Stimulated activated effector memory CD8-positive, alpha-beta T cell treated with anti-CD3 and anti-CD28 coated beads, Interleukin-12 subunit alpha, Interleukin-12 subunit beta, amount 100 ng/mL, for 72 hours (primary cell): ENCODE measurements at places on chromosomes 5 and 9.

- no peak for DNase-seq
These were observed 98.9 kb upstream of the PHYKPL start for GRCh38 chr5:178331491-178331996.

DNA sequence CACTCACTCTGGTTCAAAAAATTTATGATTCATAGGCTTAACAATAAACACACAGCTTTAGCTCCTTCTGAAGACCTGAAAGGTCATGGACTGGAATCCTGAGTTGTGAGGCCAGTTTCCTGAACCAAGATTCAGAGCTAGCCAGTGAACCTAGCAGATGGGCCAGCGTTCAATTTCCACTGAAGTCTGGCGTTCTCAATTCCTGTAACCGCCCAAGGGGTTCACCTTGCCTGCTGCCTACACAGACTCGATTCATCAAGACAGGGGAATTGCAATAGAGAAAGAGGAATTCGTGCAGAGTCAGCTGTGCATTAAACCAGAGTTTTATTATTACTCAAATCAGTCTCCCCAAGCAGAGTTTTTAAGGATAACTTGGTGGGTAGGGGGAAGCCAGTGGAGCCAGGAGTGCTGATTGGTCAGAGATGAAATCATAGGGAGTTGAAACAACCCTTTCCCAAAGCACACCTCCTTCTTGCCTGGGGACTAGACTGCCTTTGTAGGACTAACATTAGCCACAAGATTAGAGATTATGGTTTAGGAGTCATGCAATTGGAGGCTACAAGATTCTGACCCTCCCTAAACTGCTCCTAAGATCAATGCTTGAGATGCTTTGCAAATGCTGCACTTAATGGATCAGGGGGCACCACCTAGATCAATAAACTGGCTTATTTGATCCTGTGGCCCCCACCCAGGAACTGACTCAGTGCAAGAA is 117.5 kb upstream of the SHB start:
- DNase-seq: no peak

DNA sequence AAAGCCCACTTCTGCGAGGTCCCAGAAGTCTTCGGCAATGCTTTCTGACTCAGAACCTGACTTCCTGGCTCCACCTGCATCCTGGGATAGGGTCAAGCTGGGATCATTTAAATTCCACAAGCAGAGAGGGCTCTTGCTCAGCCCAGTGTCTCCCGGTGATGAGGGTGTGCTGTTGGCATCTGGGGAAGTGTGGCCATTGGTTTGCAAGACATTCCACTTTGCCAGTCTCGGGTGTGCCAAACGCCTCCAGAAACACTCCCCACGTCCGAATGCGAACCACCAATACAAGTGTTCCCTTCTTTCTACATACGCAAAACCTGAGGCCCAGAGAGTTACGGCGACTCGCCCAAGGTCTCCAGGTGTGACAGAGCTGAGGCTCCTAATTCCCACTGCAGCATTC is 43.1 kb upstream of the FCN2 start:
- no peak for DNase-seq

- DNase-seq: no peak
These were observed 11.1 kb downstream of the BRD3 start for GRCh38 chr9:134056483-134057306.

DNA sequence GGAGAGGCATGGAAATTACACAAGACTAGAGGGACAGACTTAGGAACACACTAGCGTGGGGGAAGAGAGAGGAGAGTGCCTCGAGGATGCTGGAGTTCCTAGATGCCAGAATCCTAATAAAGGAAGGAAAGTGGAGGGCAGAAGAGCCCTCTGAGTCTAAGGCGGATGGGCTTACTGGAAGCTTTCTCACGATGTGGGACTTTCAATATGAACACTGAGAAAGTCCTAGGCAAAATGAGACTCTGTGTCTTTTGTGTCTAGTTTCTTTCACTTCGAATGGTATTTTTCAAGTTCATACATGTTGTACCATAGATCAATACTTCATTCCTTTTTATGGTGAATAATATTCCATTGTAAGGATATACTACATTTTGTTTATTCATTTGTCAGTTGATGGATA is 239.4 kb downstream of the NSG2 start:
- DNase-seq: no peak

GRCh38 chr5:56812110-56812509 is 3.2 kb upstream of the MAP3K1 start:
- no peak for DNase-seq

DNA sequence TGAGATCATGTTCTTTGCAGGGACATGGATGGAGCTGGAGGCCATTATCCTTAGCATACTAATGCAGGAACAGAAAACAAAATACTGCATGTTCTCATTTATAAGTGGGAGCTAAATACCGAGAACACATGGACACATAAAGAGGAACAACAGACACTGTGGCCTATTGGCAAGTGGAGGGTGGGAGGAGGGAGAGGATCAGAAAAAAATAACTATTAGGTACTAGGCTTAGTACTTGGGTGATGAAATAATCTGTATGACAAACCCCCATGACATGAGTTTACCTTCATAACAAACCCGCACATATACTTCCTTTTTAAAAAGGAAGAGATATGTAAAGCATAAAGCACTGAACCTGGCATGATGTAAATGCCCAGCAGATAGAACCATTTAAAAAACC is 99.0 kb downstream of the MEGF10 start:
- no peak for DNase-seq

DNA sequence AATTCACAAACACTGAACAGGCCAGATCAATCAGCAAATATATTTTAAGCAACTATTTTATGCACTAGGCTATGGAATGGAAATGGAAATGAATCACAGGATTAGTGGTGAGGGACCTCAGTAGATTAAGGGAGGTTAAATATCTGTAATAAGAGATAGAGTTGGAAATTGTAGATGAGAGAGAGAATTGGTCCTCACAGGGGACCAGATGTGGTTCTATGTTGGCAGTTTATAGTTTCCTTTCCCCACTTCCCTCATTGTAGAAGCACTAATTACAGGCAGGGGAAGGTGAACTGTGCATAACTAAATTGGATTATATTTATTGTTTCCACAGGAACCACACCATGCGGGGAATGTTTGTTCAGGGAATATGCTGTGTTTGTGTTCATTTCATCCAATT is 496.2 kb downstream of the ARHGEF28 start:
- DNase-seq: no peak

- no peak for DNase-seq
These were observed 420.5 kb upstream of the CD180 start for GRCh38 chr5:67617051-67617450.
